Tibial nerve (tissue), 4 donors: ENCODE measurements at places on chromosomes 6 and 20. TPM values are rescaled to one million over a fixed set of nuclear protein-coding genes. Genes with fewer than 3 reads are reported as not detected.

ENPP1 gene
- total RNA-seq, result 21.6 TPM

C6orf52 gene
- total RNA-seq, result not detected

TRIM31 gene
- total RNA-seq, result not detected

IRF4 gene
- 1.4 TPM for total RNA-seq

PKIB gene
- not detected for total RNA-seq

CLDN20 gene
- 3.6 TPM for total RNA-seq

- DNase-seq, result no peak
Observed at GRCh38 chr6:7216941-7217621, 95.9 kb downstream of the SSR1 start.

DNA sequence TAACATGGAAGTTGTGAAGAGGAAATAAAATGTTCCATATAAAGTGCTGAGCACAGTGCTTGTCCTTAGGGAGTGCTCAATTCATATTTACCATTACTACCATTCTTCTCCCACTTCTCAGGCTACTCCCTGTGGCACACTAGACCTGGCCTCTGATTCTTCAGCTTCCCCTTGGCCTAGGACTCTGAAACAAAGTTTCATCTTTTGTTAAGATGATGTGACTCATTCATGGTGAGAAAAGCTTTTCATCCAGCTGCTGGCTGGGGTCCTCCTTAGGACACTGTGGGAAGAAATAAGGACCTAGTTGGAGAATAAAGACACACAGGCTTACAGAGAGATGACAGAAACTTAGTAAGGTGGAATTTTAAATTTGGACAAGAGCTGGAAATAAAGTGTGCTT, 314.8 kb downstream of the CDC5L start:
- DNase-seq, result no peak

- DNase-seq, result no peak
Observed at GRCh38 chr20:46230801-46231282, 77.5 kb downstream of the CDH22 start.

DNA sequence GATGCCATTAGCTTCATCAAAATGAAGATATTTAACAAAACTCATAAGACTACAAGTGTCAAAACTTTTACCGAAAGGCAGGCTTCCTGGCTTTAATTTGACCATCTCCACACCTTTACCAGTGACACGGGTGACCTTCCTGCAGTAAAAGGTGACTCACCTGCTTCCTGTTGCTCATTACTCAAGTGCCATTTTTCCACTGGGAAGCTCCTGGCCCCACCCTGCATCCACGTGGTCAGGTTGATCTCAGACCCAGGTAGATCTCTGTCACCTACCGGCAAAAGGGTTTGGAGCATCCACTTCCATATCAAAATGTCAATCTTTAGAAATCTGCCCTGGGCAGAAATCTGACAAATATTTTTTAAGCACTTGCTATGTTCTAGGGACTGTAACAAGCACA, 31.9 kb upstream of the CDH4 start:
- no peak for DNase-seq

GRCh38 chr20:50621068-50621665, 70.2 kb downstream of the RIPOR3 start:
- DNase-seq, result no peak

GRCh38 chr6:26576929-26577719, 19.6 kb upstream of the ABT1 start:
- DNase-seq, result peak; percentile 59

- DNase-seq, result no peak
Observed at GRCh38 chr20:7333841-7334240, 566.4 kb downstream of the BMP2 start.

GRCh38 chr6:38161754-38162492, 342.4 kb downstream of the ZFAND3 start:
- no peak for DNase-seq

DNA sequence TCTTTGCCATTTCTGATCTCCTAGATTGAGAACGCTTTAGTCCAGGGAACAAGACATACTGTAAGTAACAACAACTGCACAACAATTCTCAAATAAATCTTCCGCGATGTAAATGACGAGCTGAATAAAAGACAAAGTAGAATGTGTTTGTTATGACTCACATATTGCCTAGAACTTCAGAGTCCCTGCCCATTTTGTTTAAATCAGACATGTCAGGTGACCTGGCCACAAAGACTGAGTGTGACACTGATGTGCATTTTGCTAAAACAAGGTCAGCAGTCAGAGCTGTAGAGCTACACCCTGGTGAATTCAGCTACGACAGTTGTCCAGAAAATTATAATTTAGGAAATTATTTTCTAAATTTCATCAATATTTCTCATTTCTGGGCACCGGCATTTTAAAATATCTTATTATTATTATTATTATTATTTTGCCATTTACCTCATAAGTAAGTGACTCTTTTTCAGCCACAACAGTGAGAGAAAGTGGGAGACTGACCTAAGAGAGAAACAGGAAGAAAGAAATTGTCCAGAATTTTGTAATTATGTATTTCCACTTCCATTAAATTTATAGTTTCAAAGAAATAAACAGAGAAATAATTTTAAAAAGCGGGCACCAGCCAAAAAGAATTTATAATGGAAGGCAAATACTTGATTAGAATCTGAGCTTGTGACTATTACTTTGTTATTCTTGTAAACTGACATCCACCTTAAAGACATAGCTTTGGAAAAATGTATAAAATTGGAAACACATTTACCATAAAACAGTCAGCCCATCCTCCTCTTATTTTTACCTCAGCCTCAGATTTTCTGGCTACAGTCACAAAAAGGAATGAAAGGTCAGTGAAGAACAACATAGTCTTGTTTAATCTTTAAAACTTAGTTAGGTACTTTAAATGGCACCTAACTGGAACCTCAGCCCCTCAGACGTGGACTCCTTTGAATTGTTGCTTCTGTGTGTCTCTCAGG, 157.0 kb upstream of the CITED2 start:
- no peak for DNase-seq

DNA sequence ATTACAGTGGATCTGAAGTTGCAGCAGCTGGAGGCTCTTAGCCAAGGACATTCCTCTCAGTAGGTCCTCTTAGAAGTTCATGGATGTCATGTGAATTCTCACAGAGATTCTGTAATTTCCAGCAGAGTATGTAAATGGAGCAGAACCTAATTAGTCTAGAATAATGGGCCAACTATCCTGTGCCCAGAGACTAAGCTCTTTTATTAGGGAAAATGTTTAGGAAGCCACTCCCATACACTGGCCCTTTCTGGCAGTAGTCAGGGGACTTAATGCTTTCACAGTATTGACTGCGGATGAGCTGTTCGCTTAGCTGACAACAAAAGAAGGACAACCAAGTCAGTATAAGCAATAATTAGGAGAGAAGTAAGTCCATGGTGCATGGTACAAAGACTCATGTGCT, 43.8 kb upstream of the KIF16B start:
- DNase-seq, result no peak

- no peak for DNase-seq
Observed at GRCh38 chr20:54431156-54431944, 44.0 kb upstream of the DOK5 start.

GRCh38 chr6:135699705-135700104, 151.8 kb upstream of the PDE7B start:
- no peak for DNase-seq

DNA sequence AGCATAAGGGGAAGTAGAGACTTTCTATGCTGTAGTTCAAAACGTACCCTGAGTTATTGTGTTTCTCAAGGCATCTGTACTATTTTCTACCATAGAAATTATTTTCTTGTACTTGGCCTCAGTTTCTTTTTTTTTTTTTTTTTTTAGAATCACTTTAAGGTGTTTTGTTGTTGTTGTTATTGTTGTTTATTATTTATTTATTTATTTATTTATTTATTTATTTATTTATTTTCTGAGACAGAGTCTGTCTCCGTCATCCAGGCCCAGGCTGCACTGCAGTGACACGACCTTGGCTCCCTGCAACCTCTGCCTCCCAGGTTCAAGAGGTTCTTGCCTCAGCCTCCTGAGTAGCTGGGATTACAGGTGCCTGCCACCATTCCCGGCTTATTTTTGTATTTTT, 179.1 kb downstream of the GRIK2 start:
- no peak for DNase-seq

DNA sequence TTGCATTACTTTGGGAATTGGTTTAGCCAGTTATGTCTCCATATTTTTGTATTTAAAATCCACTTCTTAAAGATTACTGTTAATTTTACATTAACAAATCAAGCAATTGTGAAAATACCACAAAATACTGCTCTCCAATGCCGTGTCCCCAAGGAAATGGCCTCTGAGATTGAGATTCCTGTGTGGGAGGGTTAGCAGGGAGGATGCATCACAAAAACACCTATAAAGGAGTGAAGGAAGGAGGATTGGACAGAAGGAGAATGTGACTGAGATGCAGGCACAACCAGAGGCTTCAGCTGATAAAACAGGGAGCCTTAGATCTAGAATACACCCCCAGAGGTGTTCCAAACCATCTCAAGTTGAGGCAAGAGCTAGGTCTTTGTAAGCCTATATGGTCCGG, 34.2 kb upstream of the NKAIN2 start:
- no peak for DNase-seq

DNA sequence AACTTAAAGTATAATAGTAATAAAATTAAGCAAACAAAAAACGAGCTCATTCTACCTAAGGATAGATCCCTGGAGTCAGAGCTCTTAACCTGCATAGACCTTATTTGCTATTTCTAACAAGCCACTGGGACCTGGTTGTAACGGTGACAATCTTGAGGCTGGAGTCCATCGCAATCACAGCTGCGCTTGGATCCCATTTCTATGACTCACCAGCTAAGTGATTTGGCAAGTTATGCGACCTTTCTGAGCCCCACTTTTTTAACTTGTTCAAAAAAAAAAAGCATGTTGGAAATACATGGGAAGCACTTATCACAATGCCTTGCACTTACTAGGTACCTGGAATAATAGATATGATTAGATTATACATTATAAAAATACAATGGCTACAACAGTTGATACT, 389.5 kb upstream of the CDH4 start:
- no peak for DNase-seq

- DNase-seq, result no peak
Observed at GRCh38 chr6:34518669-34519365, 37.3 kb downstream of the SPDEF start.

DNA sequence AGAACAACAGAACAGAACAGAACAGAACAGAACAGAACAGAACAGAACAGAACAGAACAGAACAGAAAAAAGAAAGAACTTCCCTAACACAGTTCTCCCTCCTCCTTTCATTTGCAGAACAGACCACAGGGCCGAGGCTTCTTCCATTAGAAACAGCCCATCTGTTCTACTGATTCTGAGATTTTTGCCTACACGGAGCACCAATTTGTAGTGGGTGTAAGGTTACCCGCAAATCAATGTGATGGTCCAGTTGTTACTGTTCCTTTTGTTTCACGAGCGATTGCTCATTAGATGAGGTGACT, 734 bp upstream of the OGFRL1 start:
- no peak for DNase-seq

DNA sequence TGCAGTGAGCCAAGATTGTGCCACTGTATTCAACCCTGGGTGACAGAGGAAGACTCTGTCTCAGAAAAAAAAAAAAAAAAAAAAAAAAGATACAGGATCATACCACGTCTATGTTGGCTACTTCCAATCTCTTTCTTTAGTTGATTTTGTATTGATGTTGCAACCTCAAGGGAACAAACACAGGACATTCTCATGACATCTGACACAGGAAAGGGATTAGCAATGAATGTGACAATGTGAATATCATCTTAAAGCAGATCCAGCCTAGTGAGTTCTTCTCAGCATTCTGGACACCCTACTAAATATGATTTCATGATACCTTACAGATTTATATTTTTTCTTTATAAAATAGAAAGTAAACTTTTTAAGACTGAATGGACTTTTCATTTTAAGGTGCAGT, 580.3 kb downstream of the PRKN start:
- no peak for DNase-seq

- DNase-seq, result no peak
Observed at GRCh38 chr20:6637160-6637579, 130.3 kb upstream of the BMP2 start.

DNA sequence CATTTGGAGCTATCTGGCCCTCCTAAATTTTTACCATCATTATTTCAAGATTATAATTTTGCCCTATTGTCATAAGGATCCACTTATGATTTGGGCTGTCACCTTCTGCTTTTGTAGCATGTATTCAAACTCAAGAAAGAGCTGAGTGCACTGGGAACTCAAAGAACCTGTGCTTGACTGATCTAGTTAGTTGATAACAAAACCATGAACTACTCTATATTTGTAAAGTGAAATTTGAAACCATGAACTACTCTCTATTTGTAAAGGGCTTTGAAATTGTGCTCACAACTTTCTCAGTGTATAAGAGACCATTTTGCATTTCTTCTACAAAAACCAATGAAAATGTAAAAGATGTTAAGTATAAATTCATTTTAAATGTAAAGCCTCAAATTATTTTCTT, 77.5 kb upstream of the POPDC3 start:
- DNase-seq, result no peak

DNA sequence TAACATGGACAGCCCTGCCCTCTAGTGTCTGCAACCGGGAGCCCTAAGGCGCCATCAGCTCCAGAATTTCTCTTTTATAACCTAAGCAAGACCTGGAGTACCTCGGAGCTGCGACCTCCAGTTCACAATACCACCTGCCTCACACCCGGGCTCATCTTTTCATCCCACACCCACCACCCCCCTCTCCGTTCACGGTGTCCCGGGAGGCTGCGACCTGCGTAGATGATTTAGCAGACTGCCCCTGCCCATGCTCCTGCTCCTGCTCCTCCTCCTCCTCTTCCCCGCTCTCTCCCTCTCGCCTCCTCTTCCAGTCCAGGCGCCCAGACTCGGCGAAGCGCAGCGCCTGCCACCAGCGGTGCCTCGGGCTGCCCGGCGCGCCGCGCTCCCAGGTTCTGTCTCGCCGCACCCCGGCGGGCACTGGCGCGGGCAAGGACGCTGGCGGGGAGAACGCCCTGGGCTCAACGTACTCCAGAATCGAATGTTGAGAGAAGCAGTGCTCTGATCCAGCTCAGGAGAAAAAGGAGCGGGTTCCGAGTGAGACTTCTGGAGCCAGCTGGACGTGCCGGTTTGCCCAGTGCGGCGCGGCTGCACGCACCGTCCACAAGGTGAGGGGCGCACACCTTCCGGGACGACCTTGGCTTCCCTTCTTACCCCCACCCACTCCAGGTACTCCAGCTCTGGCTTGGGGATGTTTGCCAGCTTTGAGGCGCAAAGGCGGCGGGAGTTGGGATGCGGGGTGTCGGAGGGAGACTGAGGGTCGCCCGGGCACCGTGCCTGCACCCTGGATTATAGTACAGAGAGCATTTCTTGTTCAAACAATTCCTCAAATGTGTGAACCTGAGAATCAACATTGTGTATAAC, at the start of gene HTR1E:
TSS of gene HTR1E (plus strand) at position 310 of the 861 bp plus-strand sequence. CDS start 77,807 bp downstream, outside the sequence.
- no peak for DNase-seq

DNA sequence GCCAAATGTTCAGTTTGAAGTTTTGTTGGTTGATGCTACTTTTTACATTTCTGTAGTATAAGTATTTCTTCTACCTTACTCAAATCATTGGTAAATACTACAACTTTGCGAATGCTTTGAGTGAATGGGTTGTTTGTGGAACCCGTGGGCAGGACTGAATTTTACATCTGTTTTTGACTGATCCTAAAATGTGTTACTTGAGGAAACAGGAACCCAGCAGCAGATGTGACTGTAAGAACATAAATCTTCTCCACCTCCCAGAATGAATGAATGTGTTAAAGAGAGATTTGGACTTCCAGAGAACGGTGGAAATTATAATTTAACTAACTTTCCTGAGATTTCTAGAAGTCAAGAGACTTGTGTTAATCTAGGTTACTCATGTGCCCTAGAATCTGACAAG, 728.5 kb upstream of the MARCKS start:
- no peak for DNase-seq
